ENCODE measurements at places on chromosomes 16 and 17. TPM values are rescaled to one million over a fixed set of nuclear protein-coding genes. Genes with fewer than 3 reads are reported as not detected.

The NPIPA8 gene
- 63.0 TPM for total RNA-seq

The SLC6A2 gene
- total RNA-seq = not detected

The BICDL2 gene
- not detected for total RNA-seq

GRCh38 chr16:11736903-11737302 is 5.8 kb downstream of the TXNDC11 start:
- no peak for DNase-seq

- DNase-seq = no peak
These were observed 101.5 kb upstream of the ZNF750 start for GRCh38 chr17:82941021-82942001.

The PRSS21 gene
- total RNA-seq = 1.6 TPM

DNA sequence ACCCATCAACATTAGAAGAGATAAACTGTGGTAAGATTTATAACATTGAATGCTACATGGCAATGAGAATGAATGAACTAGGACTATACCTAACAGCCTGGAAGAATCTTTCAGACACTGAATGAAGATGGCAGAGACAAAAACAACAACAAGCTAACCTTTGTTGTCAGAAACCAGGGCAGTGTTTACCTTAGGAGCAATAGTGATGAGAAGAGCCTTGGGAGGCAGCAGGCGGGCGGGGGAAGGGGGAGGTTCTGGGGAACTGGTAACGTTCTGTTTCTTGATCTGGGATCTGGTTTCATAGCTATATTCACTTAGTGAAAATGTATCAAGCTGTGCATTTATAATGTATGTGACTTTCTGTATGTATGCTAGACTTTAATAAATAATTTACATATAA is 139.0 kb upstream of the TNRC6C start:
- no peak for DNase-seq

Measured in T-helper 17 cell (primary cell).